ENCODE measurements at places on chromosomes 11 and 22. TPM values are rescaled to one million over a fixed set of nuclear protein-coding genes. Genes with fewer than 3 reads are reported as not detected.

DNA sequence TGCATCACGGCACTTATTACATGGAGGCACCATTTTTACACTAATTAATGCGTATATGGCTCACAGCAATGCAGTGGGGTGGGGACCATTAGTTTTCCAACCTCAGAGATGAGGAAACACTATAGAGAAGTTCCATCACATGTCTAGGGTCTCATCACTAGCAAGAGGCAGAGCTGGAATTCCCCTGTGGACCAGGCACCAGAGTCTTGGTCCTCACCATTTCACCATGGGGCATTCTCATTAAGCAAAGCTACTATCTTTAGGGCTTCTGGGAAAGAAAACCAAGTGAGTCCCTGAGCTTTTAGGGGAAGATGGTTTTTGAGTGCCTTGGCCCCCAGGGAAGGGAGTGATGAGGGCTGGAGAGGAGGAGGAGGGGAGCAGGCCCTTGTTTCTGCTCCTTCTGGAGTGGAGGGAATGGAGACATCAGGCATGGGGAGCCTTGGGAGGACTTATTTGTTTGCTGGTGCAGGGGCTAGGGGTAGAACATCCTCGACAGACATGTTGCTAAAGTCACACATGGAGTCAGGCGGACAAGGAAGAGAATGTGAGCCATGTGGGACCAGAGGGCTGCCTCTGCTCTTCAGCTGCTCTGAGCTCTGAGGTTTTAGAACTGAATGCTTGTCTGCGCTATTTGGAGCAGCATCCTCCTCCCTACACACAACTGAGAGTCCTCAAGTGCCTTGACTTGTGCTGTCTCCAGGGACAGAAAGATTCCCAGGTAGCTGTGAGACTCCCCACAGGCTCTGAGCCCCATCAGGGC, 40.3 kb upstream of the ZBED5 start:
- DNase-seq: no peak

GRCh38 chr22:45071618-45072017, 61.8 kb upstream of the PHF21B start:
- no peak for DNase-seq

- DNase-seq: no peak
These were observed 13.6 kb downstream of the GATD1 start for GRCh38 chr11:763549-764321.

- no peak for DNase-seq
These were observed 9.3 kb downstream of the PRCP start for GRCh38 chr11:82890936-82891335.

DNA sequence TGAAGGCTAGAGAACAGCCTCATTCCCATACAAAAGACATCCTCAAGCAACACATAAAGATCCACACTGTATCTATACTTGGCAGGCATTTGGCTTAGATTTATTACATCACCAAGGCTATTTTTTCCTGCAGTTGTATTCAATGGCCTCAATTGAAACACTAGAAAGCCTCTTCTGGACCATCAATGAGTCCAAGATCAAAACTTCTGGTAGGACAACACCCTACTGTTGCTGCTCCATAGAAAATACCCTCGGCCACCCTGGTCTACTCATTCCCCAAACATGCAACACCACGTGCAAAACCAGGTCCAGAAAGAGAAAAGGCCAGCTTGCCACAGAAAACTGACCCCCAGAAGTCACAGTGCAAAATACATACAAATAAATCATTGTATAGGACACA, 56.9 kb upstream of the CADM1 start:
- no peak for DNase-seq

DNA sequence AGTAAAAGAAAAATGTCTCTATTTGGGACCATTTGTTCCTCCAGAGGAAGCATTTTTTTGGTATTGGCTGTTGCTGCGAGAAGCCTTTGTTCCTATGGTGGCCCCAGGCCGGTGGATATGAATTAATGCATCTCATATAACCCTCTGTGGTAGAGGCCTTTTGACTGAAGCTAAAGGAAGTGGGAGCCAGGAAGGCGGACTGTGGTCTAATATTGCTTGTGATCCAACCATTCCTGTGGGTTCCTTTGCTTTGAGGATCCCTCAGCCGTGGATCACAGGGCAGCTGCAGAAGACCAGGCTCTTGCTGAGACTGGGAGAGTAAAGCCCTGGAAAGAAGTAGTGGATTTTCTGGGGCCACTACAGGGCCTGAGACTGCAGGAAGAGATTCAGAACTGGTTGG, 68.3 kb upstream of the NAV2 start:
- DNase-seq: no peak

- no peak for DNase-seq
These were observed 10.3 kb upstream of the POLA2 start for GRCh38 chr11:65251476-65251875.

DNA sequence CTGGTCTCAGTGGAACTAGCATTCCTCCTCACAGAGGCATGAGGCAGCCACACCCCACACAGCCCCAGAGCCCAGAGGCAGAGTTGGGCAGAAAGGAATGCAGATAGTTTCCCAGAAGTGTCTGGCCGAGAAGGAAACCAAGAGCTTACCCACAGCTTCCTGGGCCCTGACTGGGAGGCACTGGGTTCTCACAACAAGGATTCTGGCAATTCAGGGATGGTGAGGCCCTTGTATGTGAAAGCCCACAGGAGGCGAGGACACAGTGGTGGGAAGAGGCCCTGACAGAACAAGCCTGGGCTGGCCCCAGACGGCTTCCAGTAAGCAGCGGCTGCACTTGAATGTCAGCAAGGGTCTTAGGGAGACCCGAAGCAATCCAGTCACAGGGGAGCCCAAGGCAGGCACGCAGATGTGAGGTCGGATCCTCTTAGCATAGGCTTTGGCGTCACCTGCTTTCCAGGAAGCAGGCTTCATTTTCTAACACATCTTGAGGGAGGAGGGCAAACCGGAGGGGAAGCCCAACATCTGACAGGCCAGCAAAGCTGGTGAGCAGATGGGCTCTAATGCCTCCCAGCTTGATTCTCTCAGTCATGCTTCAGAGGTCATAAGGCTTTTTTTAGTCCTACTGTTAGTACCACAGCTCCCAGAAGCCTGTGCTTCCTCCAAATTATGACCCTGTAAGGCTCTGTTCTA, 78.3 kb upstream of the AKIP1 start:
- no peak for DNase-seq

DNA sequence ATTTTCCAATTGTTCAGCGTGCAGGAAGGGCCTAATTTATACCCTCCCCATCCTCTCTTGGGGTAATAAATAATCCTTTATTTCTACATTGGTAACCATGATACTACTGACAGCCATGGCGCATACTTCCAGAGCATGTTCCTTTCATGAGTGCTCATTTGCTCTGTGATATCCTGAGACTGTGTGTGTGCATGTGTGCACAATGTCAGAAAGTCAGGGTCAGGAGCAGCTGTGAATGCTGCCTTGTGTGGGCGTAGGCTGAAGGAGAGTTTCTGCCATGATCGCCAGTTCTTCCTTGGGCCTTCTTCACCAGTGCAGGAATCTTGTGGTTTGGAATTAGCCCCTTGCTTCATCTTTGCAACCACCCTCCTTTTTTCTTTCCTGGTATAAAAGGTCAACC, 10.2 kb downstream of the TUBA8 start:
- DNase-seq: no peak

- no peak for DNase-seq
These were observed 48.7 kb downstream of the FDX1 start for GRCh38 chr11:110478410-110478809.

DNA sequence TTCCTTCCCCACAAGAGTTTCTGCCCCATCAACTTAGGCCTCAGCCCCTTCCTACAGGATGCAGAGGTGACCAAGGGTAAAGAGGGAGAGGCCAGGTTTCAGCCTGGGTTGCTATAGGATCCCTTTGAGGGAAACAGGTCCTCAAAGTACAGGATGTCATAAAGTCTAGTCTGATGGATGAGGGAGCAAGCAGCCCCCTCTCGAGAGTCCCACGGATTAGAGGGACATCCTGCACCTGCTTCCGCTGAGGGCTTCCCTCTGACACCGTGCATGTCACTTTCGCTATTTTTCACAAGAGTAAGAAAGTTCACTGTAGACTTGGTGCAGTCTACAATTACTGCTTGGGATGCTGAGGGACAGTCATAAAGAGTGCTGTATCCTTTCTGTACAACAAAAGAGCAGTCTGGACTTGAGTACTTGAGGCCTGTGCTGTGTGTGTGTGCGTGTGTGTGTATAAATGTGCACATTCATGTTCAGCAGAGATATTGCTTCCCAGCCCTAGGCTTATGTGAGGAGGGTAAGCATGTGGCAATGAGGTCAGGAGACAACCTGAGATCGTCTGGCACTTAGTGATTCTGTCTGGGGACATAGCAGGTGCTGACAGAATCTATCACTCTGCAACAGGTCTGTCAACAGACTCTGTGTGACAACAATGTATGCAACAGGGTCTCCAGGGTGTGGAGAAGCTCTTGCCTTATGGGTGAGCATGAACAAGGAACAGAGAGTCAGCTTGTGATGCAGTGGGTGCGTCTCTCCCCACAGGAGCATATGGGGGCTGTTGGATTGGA, 18.0 kb upstream of the CHST1 start:
- DNase-seq: no peak

DNA sequence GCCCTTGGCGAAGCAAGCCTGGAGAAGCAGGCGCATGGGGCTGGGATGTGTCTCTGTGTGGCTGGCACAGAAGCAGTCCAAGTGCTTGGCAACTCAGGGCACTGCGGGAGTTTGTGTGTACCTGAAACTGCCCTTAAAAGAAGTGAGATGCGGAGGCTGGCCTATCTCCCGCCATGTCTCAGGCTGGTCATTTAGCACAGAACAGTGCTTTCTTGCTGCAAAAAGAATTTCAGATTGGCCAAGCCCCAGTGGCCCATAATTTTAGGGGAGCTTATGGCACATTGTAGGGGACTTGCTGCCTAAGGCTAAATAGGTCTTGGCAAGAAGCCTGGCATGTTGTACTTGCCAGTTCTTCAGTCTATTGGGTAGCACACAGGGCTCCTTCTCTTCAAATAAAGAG, 16.4 kb downstream of the EHF start:
- DNase-seq: peak; percentile 16

DNA sequence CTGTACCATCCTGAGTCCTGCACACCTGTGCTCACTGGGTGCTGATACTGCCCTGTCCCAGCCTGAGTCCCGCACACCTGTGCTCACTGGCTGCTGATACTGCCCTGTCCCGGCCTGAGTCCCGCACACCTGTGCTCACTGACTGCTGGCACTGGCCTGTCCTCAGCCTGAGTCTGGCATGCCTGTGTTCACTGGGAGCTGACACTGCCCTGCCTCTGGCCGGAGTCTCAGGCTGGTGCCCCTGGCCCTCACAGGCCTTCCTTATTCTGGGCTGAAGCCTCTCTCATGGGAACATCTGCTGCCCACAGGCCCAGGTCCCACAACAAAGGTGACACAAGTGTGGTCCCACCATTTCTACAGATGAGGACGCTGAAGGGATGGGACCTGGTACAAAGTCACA, 115.1 kb downstream of the MPPED1 start:
- DNase-seq: no peak

- no peak for DNase-seq
These were observed 176.6 kb downstream of the GRIK4 start for GRCh38 chr11:120688163-120688562.

- DNase-seq: no peak
These were observed 14.1 kb downstream of the AASDHPPT start for GRCh38 chr11:106091480-106092123.

DNA sequence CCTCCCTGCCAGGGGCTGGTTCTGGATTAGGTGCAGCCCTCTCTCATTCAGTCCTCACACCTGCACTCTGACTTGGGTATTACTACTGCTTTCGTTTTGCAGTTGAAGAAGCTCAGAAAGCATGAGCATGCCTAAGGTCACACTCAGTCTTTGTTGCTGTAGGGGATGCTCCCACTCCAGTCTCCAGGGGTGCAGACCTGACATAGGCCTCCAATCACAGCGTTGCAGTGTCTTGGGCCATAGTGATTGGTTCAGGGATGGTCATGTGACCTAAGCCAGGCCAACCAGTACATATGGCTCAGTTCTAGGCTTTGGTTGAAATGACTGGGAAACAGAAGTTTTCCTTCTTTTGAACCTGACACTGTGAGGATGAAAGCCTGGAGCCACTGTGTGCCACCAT, 61.7 kb downstream of the FBXO7 start:
- no peak for DNase-seq

DNA sequence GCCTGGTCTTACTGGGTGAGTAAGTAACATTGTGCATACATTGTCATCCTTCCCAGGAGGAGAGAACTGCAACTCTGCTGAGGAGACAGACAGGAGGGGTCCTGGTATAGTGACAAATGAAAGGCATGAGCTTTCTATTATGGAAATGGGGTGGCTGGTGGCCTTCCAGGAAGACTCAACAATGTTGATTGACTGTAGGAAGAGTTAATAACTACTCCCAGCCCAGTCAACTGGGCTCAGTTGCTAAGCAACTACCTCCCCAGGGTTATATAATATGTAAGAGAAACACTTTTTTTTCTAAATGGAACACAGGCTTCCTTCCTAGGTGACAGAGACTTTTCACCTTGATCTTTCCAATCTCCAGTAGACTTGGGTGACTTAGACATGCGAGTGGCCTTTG, 28.2 kb downstream of the SEZ6L start:
- DNase-seq: no peak

DNA sequence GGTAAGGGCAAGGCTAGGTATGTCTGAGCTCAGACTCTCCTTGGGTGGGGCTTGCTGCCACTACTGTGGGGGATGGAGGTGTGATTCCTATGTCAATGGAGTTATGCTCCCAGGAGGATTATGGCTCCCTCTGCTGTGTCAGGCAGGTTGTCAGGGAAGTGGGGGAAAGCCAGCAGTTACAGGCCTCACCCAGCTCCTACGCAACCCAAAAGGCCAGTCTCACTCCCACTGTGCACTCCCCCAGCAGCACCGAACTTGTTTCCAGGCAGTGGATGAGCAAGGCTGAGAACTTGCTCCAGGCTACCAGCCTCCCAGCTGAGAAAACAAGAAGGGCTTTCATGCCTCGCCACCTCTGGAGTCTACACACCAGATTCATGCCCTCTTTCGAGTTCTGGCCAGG, 18.2 kb downstream of the C11orf91 start:
- no peak for DNase-seq

GRCh38 chr11:36033082-36033751, 89.4 kb downstream of the LDLRAD3 start:
- DNase-seq: no peak

DNA sequence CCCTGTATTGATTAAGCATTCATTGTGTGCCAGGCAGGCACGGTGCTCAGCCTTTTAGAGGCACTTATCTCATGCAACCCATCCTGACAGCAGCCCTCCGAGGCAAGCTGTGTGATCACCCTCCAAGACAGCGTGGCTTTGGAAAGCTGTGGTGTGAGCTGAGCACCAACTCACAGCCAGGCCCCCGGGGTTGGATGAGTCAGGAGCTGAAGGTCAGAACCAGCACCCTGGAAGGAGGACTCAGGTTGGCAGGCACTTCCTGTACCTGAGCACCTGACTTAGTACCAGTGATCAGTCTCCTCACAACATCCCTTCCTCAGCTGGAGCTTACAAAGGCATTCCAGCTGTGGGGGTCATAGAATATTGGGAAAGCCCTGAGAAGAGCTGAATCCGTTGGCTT, 9.0 kb downstream of the PATZ1 start:
- no peak for DNase-seq

Gene C11orf86
- polyA plus RNA-seq: not detected

Gene GTSE1
- polyA plus RNA-seq: 0.33 TPM

Gene OR52L1
- not detected for polyA plus RNA-seq

Gene SLC15A3
- polyA plus RNA-seq: 36.9 TPM

Gene TRIM29
- 0.17 TPM for polyA plus RNA-seq

Gene MS4A7
- 6.7 TPM for polyA plus RNA-seq

Gene C11orf42
- not detected for polyA plus RNA-seq

Gene CNGA4
- 0.01 TPM for polyA plus RNA-seq

Gene CHST1
- polyA plus RNA-seq: 5.2 TPM

Gene MAP6
- 1.7 TPM for polyA plus RNA-seq

Gene OR8G1
- polyA plus RNA-seq: not detected

Data from heart right ventricle (tissue), 16 donors.